Mesenteric fat pad (tissue), 1 donor: ENCODE measurements at places on chromosomes 2 and 18.

- no peak for DNase-seq
Observed at GRCh38 chr2:235666213-235666781, 172.5 kb downstream of the AGAP1 start.

- peak; percentile 82 for DNase-seq
Observed at GRCh38 chr2:219634951-219635751, 7.7 kb downstream of the SLC4A3 start.

DNA sequence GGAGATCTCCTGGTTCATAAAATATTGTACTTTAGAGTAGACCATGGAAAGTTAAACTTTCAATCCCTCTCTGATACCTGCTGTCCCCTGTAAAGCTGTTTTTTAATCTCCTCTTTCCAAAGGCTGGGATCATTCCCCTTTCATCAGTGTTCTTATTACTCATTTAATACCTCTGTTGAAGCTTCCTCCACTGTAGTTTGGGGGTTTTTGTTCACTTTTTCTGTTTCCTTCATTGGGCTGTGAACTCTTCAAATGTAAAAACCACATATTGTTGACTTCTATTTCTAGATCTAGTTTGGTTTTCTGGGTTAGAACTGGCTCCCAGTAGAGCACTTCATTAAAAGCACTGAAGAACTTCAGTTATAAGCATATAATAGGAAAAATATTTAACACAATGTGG, 598.1 kb downstream of the RNF144A start:
- DNase-seq = no peak

GRCh38 chr18:48927286-48928080, 23.3 kb downstream of the SMAD7 start:
- DNase-seq = no peak

DNA sequence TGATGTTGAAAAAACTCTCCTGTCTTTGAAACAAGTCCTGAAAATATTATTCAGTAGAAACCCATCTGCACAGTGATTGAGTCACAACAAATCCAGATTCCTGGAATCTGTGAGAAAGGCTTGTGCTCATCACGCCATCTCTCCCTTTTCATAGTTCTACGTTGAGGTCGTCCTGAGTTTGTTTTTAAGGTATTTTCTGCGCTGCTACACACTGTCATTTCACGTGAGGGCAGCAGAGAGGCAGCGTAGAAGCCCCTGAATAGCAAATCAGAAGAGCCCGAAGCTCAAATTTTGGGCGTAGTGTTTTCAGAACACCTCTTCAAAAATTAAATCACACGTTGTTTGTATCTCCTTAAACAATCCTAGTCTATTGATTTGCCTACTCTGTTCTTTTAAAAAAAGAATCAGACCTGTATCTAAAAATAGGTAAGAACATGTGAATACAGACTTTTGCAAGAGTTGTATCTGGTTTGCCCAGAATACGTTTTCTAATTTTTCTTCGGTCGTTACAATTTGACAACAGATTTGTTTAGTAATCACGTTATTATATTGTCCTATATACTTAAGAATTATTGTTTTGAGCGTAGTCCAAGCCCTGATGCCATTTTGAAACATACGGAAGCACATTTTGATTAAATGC, 61.6 kb upstream of the SLC38A11 start:
- DNase-seq = no peak

GRCh38 chr2:85394976-85395375, 15.2 kb downstream of the CAPG start:
- DNase-seq = no peak

- DNase-seq = no peak
Observed at GRCh38 chr2:105540642-105541041, 141.8 kb upstream of the FHL2 start.

DNA sequence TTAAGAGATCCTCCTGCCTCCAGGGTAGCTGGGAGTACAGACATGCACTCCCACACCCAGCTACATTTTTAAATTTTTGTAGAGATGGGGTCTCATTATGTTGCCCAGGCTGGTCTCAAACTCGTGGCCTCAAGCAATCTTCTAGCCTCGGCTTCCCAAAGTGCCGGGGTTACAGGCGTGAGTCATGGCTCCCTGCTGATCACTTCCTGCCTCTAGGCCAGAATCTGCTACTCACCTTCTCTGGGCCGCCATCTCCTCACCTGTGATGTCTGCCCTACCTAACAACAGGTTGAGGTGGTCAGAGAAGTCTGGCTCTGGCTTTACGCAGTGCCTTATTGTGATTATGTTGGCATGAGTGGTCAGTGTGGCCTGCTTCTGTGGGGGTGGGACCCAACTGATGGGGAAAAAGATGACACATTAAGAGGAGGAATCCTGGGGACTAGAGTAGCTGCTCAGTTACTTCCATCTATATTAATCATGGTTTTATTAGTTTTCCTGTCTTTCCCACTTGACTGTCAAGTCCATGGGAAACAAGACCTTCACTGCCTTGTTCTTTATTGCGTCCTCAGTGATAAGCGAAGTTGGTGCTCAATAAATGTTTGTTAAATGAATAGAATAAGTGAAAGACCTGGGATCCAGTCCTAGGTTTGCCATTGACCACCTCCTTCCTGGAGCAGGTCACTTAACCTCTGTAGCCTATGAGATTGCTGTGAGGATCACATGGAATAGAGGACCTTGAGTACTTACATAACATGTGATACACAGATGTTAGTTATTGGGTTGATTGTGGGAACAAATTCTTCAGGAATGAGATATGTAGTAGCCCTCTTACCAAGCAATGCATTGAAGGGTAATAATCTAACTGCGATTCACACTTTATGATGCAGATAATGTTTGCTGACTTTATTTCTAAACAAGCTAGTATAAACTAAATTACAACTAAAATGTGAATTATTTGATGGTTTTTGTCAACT, 15.7 kb downstream of the KCTD1 start:
- DNase-seq = no peak

DNA sequence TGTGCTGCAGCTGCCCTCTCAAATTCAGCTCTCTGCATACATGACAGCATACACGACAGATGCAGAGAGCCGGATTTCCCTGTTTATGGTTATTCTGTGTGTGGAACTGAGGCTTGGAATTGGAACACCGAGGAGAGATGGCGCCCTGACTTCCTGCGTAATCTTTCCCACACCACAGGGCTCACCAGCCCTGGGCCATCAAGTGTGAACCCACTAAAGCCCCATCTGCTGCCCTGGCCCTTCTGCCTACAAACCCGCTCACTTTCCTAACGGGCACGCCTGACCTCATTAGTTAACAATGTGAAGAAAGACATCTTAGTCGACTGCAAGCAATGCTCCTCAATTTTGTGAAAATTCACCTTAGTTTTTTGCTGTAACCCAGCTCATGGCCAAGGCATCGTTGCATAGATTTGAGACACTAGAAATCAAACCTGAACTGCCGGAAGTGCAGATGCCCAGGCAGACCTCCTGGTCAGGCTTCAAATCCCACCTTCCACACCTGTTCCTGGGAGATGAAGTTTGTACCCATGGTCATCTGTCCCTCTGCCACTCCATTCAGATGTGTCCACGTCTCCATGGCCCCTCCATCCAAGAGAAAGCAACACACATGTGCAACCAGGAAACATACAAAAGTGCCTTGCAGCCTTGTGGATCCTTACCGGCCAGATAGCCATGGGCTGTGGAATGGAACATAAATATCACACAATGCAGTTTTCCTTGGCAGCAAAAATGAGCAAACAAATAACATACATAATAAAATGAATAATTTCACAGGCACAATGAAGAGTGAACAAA, 5.0 kb upstream of the CIDEA start:
- peak; percentile 77 for DNase-seq

DNA sequence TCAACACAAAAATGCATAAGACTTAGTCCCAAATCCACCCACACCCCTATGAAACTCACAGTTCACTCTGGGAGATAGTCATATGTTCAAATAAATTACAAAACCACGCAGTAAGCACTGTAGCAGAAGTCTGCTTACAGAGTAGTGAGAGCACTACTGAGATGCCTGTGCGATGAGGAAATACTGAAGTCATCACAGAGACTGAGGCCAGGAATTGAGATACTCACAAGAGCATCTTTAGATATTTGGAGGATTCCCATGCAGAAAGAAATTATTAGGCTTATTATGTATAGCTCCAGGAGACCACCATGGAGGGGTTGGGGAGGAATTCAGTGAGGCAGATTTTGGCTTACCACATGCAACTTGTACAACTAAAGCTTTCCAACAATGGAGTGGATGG, 82.3 kb downstream of the ANTXR1 start:
- no peak for DNase-seq

DNA sequence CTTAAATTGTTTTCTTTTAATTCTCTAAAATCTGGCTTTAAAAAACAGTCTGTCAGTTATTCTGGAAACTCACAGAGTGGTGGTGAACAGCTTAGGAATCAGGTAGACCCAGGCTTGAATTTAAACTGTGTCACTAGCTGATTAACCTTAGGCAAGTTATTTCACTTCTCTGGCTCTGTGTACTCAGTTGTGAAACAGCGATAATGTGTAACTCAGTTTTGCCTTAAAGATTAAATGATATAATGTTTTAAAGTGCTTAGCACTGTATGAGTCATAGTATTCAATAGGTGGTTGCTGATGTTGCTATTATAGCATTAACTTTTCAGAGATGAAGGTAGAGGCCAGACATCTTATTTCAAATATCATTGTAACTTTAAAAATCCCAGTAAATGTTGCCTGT, 40.7 kb downstream of the PKP4 start:
- no peak for DNase-seq
